ENCODE measurements at places on chromosomes 7 and 10. TPM values are rescaled to one million over a fixed set of nuclear protein-coding genes. Genes with fewer than 3 reads are reported as not detected.

The PIK3CG gene
- 0.30 TPM for total RNA-seq

The CADPS2 gene
- total RNA-seq: 14.6 TPM

The AKR1B15 gene
- not detected for total RNA-seq

The CTTNBP2 gene
- total RNA-seq: 2.4 TPM

The GPRIN2 gene
- total RNA-seq: not detected

The BMPER gene
- 0.37 TPM for total RNA-seq

The TMEM273 gene
- total RNA-seq: not detected

The MMD2 gene
- not detected for total RNA-seq

The FOXP2 gene
- 1.2 TPM for total RNA-seq

Data from A375 (cell line).